Hepatic stellate cell (primary cell): ENCODE measurements at places on chromosomes 6 and 20.

- peak; percentile 80 for DNase-seq
Observed at GRCh38 chr6:144331491-144331969, 46.4 kb downstream of the UTRN start.

- no peak for DNase-seq
Observed at GRCh38 chr20:1448081-1448620, 18.5 kb downstream of the NSFL1C start.

GRCh38 chr20:41134362-41135186, 2.8 kb upstream of the PLCG1 start:
- no peak for DNase-seq

DNA sequence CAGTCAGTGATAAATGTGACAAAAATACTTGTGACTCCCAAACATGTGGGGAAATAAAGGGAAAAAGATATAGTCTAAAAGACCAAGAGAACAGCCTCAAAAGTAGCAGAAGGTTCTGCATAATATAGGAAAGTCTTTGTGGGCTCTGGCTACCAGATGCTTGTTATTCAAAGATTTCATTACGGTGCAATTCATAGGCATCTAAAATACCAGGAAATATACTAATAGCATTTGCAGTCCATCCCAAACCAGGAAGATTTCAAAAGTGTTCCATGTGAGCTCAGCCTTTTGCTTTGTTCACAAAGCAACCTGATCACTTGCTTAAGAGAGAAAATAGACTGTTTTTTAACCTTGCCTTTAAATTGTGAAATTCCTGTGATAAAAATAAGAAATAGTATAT, 506.7 kb upstream of the MARCKS start:
- no peak for DNase-seq

DNA sequence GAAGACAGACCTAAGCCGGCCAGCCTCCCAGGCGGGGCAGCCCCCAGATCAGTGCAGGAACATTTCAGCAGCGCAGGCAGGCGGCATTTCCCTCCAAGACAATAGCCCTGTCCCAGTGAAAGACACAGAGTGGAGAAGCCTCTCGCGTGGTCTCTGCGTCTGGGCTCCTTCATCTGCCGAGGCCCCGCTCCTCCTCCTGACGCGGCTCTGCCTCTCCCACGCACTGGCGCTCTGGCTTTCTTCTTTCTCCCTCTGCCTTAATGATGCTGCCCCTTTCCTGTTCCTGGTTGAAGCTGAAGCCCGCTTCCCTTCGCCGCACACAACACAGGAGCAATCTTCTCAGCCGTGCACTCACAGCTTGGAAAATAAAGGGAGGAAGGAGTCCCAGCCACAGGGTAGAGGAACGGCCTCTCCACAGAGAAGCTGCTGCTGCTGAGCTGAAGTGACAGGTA, 347.5 kb downstream of the CDH4 start:
- no peak for DNase-seq

DNA sequence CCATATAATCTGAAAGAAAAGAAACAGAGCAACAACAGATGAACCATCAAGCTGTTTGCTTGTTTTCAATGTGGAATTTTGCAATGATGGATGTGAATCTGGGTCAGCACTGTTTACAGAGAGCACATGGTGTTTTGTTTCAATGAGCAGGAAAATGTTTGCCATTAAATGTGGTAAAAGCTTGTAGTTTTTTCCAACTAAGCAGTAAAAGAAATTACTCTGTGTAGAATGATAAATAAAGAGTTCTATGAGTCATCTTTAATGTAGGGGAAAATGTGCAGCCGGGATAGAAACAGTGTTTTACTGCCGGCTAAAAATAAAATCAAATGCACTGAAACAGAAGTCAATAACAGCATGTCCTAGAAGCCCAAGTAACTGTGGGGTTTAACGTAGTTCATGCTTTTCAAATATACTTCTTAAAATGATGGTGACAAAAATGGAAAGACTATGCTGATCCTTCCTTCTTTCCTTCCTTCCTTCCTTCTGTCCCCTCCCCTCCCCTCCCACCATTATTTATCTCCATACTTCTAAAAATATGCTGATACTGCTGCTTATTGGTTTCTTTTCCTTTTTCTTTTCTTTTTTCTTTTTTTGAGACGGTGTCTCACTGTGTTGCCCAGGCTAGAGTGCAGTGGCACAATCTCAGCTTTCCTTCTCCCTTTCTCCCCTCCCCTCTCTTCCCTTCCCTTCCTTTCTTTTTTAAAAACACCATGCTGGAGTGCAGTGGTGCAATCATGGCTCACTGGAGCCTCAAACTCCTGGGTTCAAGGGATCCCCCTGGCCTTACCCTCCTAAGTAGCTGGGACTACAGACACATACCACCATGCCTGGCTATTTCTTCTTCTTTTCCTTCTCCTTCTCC, 6.3 kb upstream of the NAA20 start:
- peak; percentile 50 for DNase-seq

GRCh38 chr6:53461041-53461656, 83.8 kb downstream of the GCLC start:
- DNase-seq: no peak

GRCh38 chr20:50359607-50360217, 150.5 kb upstream of the PTPN1 start:
- no peak for DNase-seq

- DNase-seq: no peak
Observed at GRCh38 chr6:160160929-160161646, 39.5 kb downstream of the SLC22A1 start.

DNA sequence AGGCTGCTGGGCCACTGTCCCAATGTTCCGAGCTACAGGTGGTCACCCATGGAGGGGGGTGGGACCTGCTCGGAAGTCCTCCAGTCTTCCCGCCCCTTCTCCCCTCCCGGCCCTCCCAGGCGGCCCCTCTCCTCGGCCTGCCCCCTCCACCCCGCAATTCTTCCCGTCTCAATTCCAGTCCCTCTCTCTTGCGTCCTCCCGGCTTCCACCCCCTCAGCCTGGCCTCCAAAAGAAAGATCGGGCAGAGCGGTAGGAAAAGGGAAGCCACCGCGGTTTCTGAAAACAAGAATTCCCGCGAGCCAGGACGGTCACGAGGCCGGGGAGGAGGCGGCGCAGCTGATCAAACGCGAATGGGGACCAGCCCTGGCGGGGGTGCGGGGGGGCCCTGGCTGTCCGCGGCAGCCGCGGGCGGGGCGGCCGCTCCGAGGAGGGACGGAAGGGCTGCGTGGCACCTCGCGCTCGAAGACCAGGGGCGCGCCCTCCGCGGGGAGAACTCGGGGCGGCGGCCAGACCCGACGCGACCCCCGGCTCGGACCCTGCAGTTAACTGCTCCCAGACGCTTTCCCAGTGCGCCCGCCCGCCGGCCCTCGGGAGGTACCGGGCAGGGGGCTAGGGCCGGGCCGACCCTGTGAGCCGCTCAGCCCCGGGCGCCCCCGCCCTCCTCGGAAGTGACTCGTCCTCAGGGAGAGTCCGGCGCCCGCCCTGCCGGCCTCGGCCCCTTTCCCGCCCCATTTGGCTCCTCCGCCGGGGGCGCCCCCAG, 1.0 kb downstream of the PXDC1 start:
- DNase-seq: peak; percentile 90

GRCh38 chr20:59729506-59729905, 125.2 kb downstream of the PHACTR3 start:
- DNase-seq: no peak

GRCh38 chr6:68200929-68201328, 434.2 kb upstream of the ADGRB3 start:
- DNase-seq: no peak

- DNase-seq: peak; percentile 46
Observed at GRCh38 chr20:3203315-3204123, 963 bp downstream of the DDRGK1 start.

DNA sequence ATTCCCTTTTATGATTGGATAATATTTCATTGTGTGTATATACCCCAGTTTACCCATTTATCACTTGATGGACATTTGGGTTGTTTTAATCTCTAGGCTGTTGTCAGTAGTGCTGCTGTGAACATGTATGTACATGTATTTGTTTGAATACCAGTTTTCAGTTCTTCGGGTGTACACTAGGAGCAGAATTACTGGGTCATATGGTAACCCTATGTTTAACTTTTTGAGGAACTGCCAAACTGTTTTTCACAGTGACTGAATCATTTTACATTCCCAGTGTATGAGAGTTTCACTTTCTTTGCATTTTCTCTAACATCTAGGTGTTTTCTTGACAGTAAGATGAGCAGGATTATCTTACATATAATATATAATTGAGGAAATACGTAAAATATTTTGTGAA, 44.7 kb upstream of the ADIG start:
- no peak for DNase-seq

DNA sequence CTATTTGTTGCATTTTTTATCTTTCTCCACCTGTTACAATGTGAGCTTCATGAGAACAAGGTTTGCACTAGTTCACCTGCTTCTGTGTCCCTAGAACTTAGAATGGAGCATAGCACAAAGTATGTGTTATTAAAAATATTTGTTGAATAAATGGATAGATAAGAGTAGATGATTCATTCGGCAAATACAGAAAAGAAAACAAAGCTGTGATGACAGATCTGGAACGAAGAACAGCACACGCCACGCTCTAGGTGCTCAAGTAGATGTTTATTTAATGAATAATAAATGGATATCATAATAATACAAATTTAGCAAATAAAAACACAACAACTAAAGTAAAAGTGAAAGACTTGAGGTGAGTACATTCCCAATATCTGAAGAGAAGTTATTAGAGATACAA, 273.1 kb downstream of the HAO1 start:
- no peak for DNase-seq

DNA sequence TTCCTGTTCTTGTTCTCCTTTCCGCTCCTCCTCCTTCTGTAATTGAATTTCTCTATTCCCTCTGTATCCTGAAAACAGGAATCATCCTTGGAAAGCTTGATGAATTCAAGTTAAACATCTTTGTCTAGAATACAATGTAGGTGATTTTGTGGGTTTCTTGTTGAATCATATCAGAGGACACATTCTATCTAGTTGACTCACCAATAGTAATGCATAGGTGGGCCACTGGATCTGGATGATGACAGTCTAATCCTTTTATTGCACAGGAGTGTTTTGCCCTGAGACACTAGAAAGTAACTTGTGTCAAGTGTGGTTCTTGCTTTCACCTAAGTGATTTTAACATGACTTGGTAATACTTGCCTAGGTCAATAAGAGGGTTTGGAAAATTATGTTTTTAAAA, 164.3 kb downstream of the RFPL4B start:
- no peak for DNase-seq

- DNase-seq: no peak
Observed at GRCh38 chr6:76057469-76057868, 15.0 kb downstream of the IMPG1 start.

GRCh38 chr20:60869087-60869486, 383.0 kb upstream of the CDH4 start:
- DNase-seq: no peak

DNA sequence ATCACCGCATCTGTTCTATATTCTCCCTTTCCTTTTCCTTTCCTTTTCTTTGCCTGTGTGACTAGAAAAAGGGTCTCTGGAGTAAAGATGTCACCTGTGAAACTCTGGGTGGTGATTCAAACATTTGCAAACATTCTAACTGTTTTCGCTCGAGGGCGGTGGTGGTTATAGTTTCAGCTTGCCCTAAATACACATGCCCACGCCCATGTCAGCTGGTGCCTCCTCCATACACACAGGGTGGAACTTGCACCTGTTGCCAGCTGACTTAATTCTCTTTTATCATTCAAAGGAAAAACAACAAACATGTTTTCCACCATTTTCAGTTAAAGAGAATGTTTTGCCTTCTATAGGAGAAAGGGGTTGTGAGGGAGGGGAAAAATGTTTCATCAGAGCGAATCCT, 381.9 kb upstream of the ARID1B start:
- no peak for DNase-seq

GRCh38 chr20:17674722-17675518, 7.1 kb downstream of the RRBP1 start:
- DNase-seq: no peak

GRCh38 chr20:2816030-2816582, at the start of gene TMEM239:
Gene TMEM239 (plus strand): TSS chr20:2816364. CDS start chr20:2816555, 191 bp downstream.
- no peak for DNase-seq

- DNase-seq: no peak
Observed at GRCh38 chr6:38477680-38478260, 162.0 kb downstream of the BTBD9 start.

- DNase-seq: no peak
Observed at GRCh38 chr20:32855387-32855786, 3.3 kb upstream of the EFCAB8 start.

- DNase-seq: no peak
Observed at GRCh38 chr20:60219984-60220562, 261.9 kb downstream of the CDH26 start.

DNA sequence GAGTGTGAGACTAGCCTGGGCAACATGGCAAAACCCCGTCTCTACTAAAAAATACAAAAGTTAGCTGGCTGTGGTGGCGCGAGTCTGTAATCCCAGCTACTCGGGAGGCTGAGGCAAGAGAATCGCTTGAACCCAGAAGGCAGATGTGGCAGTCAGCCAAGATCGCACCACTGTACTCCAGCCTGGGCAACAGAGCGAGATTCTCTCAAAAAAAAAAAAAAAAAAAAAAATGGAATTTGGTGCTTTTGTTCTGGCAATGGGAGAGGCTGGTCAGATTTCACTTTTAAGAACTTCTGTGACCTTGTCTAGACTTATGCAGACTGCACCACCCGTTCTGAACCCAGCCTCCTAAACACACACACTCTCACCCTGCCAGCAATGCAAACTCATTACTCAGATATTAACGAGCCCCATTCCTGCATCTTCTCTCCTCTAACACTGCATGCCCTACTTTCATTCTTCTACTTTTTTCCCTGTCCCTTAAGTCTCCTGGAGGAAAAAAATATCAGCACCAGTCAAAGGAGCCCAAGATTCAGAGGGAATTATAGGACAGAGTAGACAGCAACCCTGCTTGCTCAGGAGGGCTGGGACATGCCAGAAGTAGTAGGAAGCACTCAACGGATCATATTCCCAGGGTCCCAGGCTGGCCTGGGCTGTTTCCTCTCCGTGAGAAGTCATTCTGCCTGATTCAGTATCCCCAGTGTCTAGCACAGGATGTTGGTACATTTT, 4.4 kb downstream of the MOCS1 start:
- peak; percentile 74 for DNase-seq

GRCh38 chr20:37941332-37941731, 38.4 kb downstream of the VSTM2L start:
- DNase-seq: no peak

GRCh38 chr6:158938811-158939254, 61.2 kb downstream of the RSPH3 start:
- peak; percentile 41 for DNase-seq

- no peak for DNase-seq
Observed at GRCh38 chr6:170292407-170293158, 1.7 kb upstream of the DLL1 start.

- DNase-seq: no peak
Observed at GRCh38 chr20:37804584-37805566, 98.1 kb upstream of the VSTM2L start.

GRCh38 chr6:16148498-16148897, 19.6 kb downstream of the MYLIP start:
- no peak for DNase-seq
